ENCODE measurements at places on chromosomes 6 and 20.

DNA sequence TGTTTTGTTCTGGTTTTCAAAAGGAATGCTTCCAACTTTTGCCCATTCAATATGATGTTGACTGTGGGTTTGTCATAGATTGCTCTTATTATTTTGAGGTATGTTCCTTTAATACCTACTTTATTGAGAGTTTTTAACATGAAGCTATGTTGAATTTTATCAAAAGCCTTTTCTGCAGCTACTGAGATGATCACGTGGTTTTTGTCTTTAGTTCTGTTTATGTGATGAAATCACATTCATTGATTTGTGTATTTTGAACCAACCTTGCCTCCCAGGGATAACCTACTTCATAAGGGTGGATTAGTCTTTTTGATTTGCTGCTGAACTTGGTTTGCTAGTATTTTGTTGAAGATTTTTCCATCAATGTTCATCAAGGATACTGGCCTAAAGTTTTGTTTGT, 92.7 kb upstream of the TCF21 start:
- no peak for DNase-seq

GRCh38 chr6:110629153-110629552, 152.7 kb upstream of the SLC22A16 start:
- no peak for DNase-seq

GRCh38 chr6:110826236-110827129, 11.2 kb upstream of the CDK19 start:
- no peak for DNase-seq

DNA sequence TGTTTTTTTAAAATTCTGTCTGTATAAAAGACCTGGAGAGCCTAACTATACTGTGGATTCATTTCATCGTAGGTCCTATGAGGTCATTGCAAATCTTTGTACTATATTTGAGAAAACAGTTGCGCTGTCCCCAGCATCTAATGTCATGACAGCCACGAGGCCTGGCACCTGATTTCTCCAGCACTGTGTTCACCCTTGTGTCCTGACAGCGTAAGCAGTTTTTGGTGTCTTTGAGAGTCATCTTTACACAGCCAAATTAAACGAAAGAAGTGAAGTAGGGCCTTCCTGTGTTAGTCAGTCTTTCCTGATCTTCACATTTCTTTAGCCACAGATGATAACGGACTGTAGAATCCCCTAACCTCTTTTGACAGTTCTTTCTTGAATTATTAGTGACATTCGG, 70.6 kb upstream of the PHACTR2 start:
- no peak for DNase-seq

DNA sequence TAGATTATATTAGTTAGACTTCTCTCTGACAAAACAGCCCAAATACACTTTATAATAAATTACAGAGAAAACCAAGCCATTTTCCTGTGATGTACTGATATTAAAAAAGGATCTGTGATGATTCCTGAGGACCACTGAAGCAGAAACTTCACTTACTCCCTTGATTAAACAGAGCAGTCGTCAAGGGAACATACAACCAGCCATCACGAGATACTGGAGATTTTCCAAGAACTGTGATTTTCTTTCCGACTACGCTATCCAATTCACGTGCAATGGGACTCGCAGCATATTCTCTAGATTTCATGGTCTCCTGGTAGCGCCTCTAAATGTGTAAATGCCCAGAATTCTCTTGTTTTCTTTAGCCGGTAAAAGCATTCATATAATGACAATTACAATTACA, 377.4 kb downstream of the PHF3 start:
- no peak for DNase-seq

GRCh38 chr6:147285087-147285855, 81.1 kb downstream of the STXBP5 start:
- DNase-seq, result no peak

- no peak for DNase-seq
These were observed 109.4 kb upstream of the EMILIN3 start for GRCh38 chr20:41476013-41476441.

- no peak for DNase-seq
These were observed 104.9 kb upstream of the IYD start for GRCh38 chr6:150263765-150264404.

- DNase-seq, result no peak
These were observed 62.1 kb downstream of the HTR1B start for GRCh38 chr6:77401231-77401630.

GRCh38 chr6:126180585-126180984, 159.3 kb upstream of the CENPW start:
- DNase-seq, result no peak

DNA sequence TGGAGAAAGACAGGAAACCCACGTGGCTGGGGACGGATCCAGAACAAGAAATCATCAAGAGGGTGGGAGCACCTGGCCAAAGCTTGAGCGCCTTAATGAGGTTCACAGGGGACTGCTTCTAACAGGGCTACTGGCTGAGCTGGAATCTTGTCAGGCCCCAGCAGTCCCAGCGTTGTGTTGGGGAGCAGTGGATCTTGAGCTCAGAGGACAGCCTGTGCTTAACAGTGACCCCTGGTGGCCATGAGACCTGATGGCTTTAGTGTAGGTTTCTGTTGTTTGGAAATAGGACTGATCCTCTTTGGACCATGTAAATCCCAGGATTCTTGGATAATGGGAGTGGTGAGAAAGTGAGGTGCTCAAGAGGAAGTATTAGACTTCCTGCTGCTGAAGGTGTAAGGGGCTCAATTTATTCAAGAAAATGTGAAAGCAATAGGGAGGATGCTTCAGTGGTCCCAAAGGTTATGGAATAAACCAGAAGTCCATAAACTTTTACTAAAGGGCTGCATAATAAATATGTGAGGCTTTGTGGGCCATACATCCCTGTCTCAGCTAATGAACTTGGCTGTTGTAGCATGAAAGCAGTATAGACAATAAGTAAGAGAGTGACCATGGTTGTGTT, 216.2 kb downstream of the NFATC2 start:
- DNase-seq, result no peak

DNA sequence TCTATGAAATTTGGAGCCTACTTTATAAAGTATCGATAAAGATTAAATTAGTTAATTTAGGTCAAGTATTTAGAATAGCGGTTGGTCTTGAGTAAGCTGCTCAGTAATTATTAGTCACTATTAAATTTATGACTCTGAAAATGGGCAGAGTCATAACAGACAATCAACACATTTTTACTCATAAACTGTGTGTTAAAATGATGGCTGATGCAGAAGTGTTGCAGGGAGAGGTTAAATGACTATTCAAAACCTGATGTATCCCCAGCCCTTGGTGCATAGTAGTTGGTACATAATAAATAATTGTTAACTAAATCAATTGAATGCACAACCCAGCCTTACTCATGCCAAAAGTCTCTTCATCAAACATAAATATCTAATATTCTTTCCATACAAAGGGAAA, 30.6 kb downstream of the HIVEP2 start:
- no peak for DNase-seq

DNA sequence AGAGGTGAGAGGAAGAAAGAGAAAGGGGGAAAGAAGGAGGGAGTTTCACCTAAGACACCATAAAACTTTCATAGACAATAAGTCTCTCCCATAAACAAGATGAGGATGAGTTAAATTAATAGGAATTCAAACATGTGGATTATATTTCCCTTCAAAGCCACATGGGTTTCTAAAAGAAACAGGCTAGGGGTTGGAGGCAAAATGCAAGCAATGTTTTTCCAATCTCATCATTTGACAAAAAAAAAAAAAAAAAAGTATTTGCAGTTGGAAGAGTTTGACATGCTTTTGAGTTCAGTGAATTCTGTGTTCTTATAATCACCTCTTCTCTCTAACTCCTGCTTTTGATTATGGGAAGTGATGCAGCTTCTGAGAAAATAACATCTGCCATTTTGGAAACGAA, 286.5 kb upstream of the PRND start:
- DNase-seq, result no peak

DNA sequence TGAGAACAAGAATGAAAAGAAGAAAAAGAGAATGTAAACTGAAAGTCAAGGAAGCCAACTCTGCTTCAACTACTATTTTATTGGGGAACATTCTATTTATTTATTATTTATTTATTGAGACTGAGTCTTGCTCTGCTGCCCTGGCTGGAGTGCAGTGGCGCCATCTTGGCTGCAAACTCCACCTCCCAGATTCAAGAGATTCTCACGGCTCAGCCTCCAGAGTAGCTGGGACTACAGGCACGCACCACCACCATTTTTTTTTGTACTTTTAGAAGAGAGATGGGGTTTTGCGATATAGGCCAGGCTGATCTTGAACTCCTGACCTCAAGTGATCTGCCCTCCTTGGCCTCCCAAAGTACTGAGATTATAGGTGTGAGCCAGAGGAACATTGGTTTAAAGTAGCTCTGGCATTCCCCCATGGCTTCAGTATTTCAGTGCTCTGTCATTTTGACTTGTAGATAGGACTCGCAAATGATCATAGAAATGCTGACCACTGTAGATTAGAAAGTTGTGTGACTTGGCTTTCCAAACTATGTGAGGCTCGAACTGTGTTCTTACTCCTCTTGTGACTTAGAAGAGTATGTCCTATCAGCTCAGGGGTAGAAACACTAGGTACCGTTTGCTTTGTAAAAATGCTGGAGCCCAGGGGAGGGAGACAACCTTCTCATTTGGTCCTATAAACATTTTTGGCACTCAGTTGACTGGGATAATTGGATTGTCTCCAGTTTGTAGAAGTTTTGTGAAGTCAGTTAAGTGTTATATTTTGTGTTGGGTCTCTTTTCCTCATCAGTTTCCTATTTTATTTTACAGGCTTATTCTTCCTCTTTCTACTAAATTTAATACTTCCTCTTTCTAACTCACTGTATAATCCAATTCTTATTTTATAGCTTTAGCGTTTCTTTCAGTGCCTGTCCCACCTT, 544.9 kb upstream of the CITED2 start:
- no peak for DNase-seq

GRCh38 chr20:33606118-33606771, 55.9 kb upstream of the C20orf144 start:
- DNase-seq, result no peak

GRCh38 chr6:76221525-76221924, 149.1 kb upstream of the IMPG1 start:
- no peak for DNase-seq

DNA sequence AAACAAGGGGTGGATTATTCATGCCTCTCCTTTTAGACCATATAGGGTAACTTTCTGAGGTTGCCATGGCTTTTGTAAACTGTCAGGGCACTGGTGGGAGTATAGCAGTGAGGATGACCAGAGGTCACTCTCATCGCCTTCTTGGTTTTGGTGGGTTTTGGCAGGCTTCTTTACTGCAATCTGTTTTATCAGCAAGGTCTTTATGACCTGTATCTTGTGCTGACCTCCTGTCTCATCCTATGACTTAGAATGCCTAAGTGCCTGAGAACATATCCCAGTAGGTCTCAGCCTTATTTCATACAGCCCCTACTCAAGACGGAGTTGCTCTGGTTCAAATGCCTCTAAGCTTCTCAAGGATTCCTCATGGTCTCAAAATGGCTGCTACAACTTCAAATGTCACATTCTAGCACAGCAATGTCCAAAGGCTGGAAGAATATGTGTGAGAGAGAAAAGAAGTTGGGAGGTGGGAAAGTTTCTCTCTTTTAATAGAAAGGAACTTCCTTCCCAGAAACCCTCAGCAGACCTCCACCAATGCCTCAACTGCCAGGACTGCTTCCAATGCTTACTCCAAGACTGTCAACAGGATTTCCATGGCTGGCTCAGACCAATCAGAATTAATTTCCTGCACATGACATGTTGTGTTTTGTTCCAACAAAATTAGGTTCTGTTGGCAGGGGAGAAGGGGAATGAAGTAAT, 46.6 kb upstream of the SLC9A8 start:
- DNase-seq, result no peak

GRCh38 chr6:153537422-153537821, 406.3 kb upstream of the RGS17 start:
- DNase-seq, result no peak

DNA sequence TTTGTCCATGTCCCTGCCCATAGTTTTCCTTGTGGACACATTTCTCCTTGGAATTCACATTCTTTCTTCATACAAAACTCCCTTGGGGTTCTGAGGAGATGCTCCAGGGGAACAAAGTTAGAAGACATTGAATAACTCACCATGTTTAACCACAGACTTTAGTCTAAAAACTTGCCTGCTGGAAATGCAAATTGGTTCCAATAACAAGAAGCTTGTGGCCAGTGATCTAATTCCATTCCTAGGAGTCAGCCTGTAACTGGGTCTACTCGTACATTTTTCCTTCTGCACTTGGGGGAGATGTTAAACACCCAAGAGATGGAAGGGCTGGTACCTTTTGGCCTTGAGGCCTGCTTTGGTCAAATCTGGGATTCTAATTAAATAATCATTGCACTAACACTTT, 60.2 kb downstream of the SCML4 start:
- no peak for DNase-seq

DNA sequence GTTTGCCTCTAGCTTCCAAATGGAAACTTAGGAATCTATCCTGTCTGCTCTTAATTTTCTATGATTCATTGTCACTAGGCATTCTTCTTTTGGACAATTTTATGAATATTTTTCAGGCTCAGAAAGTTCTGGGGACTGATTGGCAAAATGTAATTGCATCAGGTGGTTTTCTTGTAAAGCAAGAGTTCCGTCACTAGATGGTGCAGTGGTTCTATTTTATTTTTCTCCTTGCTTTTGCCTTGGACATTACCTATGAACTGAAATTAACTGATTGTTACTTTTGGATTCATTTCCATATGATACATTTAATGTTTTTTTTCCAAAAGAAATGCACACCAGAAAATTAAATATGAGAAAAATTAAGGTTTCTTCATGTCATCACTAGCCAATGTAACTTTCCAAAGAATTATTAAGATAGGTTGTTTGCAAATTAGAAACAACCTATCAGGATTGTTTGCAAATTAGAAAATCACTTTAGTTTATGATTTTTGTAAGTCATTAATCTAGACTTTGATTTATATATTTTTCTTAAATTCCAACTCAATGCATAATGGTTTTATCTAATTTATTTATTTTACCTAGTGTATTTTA, 48.0 kb downstream of the TMEM170B start:
- DNase-seq, result no peak

DNA sequence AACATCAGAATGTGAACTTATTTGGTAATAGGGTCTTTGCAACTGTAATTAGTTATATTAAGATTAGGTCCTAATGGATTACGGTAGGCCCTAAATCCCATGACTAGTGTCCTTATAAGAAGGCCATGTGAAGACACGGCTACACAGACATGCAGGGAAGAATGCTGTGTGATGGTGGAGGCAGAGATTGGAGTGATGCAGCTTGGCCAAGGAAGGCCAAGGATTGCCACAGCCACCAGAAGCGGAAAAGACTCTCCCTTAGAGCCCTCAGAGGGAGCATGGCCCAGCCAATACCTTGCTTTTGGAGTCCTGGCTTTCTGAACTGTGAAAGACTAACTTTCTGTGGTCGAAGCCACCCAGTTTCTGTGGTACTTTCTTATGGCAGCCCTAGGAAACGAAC, 9.7 kb upstream of the SMIM13 start:
- no peak for DNase-seq

- DNase-seq, result no peak
These were observed 68.5 kb upstream of the FOXO3 start for GRCh38 chr6:108492131-108492766.

GRCh38 chr6:131787766-131788712, 19.8 kb upstream of the ENPP1 start:
- DNase-seq, result no peak

DNA sequence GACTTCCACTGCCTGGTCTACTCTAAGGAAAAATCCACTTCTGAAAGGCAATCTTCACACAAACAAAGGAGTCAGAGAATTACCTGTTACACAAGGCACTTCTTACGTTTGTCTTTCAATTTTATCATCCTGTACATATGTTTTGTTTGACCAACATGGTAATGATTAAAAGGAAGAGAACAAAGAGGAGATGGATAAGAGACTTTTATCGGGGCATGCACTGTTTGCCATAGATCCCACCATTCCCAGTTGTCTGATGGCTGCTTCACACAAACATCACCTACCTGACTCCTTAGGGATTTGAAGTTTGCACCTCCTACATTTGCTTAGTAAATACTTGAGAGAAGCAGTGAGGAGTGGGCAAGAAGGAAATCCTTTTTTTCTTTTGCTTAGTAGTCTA, 87.1 kb downstream of the BFSP1 start:
- no peak for DNase-seq
